ENCODE measurements at places on chromosomes 3 and 15. TPM values are rescaled to one million over a fixed set of nuclear protein-coding genes. Genes with fewer than 3 reads are reported as not detected.

DNA sequence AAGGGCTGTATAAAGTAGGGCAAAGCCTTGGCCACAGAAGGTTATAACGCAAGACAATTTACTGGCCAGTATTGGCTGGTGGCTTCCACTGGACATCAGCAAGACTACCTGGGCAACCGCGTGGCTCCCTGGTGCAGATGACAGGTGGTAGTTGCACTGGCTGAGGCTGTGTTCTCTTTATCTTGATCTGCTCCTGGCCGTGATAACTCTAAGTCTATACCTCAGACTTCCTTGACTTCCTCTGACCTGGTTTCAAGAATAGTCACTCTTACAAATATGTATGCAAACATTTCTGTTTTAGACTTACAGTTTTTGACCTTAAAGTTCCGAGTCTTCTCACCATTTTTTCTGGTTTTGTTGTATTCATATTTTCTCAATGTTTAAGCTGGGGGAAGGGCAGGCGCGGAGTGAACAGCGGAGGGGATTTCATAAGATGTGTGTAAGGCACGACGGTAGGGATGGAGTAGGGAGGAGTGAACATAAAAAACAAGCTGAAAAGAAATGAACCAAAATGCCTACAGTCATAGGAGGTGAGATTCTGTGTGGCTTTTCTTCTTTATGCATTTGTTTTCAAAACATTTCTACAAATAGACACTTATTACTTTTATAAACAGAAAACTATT, 15.2 kb upstream of the TMEM212 start:
- DNase-seq, result no peak

DNA sequence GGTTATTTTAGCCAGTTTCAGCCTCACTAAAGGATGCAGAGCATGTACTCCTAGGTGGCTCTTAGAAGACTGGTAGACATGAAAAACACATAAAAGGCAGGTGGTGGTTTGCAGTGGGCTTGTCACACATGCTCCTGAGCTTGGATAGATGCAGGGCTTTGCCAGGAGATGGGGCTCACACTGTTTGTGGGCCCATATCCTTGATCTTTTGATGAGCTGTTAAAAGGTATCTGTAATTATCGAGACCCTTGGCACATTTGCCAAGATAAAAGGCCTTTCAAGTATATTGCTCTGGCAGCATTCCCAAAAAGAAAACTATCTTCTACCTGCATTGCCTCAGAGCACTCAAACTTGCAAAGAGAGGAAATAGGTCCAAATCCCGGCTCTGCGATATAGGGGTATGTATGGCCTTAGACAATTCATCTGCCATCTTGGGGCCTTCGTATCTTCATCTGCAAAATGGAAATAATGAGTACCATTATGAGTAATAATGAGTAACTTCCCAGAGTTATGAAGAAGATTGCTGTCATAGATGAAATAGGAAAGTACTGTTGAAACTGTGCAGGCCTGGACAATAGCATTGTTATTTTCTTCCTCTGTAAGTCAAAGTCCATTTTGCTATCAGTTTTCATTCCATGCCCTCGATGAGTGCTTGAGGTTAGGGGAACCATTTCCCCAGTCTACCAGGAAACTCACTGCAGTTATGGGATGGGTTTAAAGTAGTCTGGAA, 172.7 kb downstream of the SYNPR start:
- DNase-seq, result no peak

DNA sequence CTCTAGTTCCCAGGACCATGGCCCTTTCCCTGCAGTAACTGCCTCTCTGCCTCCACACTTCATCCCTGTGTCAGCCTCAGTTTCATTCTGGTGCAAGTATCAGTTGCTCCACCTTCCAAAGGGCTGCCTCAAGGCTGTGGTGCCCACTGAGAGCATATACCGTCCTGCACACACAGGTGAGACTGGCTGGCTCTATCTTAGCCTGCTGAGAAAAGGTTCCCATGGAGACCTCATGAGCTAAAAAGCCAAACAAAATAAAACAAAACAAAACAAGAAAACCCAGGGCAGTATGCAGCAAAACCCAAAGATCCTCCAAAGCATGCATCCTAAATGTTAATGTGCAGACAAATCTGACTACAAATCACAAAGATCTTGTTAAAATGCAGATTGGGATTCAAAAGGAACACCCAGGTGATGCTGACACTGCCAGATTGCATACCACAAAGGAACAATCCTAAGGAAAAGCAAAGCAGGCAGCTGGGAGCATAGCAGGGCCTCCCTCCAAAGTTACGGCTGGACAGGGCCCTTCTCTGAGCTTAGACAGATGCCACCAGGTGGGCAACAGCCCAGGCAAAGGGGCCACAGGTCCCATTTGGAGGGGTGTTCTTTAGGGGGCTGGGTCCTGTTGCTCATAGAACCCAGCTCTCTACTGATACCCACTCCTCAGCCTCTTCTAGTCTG, 76.3 kb upstream of the SLCO2A1 start:
- DNase-seq, result no peak

GRCh38 chr15:44836094-44836493, 99.8 kb downstream of the TRIM69 start:
- no peak for DNase-seq

DNA sequence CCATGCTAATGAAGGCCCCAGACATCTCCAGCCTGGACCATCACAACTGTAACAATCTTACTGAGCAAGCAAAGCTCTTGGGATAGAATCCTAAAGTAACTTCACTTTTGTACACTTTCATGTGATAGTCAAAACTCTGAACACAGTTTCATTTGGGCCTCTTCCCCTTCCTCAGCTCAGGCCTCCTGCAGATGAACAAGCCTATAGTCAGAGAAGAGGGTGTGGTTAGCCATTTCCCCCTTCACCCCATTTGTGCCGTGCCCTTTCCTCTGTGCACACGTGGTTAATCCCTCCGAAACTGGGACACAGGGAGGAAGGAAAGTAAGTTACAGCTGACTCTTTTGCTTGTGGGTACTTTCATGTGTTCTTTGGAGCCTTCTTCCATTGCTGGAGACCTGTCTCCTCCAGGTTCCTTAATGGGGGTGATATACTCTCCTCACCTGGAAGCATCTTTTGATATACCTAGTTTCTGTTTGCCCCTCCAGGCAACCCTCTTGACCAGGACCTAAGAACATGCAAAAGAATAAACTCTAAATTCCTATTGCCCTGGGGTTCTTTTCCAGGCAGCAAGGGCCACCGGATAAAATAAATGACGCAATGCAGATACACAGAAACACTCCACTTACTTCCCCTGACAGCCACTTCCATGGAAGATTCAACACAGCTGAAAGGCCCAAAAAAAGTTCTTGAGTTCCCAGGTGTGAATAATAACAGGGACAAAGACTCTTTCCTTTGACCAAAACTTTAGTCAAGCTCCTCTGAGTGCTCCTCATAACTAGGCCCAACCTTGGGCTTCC, 29.6 kb upstream of the CSTA start:
- no peak for DNase-seq

DNA sequence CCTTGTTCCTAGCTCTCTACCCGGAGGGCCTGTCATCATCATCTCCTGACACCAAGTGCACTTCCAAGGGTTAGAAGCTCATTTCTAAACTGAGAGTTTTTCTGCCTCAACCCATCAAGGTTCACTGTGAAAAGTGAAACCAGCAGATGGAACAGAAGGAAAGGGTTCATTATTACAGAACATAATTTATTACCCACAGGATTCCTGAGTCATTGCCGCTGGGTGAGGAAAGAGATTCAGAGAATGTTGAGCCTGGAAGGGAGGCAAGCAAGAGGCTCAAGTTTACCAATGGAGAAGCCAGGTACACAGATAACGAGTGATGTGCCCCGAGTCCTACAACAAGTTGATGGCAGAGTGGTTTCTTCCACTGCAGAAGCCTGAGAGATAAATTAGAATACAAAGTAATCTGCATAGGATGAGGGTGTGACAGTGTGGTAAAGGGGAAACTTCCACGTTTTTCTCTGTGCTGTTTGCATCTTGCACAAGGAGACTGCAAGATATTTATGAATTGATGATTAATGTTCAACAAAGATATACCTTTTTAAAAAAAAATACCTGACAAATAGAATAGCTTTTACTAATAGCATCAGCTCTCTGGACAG, 80.5 kb upstream of the SETMAR start:
- no peak for DNase-seq

GRCh38 chr3:186185194-186185787, 76.4 kb upstream of the ETV5 start:
- DNase-seq, result no peak

- DNase-seq, result no peak
Measured at GRCh38 chr3:156264771-156265170, 144.4 kb downstream of the KCNAB1 start.

DNA sequence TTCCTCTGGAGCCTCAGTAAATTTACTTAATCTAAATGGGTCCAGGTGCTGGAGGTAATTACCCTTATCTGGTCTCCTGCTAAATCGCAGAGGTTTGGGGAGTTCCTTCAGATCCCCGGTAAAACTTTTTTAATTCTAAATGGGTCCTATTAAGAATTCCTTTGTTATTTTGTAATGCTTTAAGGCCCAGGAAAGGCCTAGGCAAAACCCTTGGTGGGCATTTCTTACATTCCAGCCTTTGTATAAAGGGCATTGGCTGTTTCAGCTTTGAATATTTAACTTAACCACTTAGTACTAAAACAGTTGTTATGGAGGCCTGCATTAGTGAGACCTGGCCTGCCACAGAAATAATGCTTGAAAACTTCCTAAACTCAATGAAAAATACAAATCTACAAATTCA, 14.9 kb upstream of the ZNF662 start:
- DNase-seq, result no peak

DNA sequence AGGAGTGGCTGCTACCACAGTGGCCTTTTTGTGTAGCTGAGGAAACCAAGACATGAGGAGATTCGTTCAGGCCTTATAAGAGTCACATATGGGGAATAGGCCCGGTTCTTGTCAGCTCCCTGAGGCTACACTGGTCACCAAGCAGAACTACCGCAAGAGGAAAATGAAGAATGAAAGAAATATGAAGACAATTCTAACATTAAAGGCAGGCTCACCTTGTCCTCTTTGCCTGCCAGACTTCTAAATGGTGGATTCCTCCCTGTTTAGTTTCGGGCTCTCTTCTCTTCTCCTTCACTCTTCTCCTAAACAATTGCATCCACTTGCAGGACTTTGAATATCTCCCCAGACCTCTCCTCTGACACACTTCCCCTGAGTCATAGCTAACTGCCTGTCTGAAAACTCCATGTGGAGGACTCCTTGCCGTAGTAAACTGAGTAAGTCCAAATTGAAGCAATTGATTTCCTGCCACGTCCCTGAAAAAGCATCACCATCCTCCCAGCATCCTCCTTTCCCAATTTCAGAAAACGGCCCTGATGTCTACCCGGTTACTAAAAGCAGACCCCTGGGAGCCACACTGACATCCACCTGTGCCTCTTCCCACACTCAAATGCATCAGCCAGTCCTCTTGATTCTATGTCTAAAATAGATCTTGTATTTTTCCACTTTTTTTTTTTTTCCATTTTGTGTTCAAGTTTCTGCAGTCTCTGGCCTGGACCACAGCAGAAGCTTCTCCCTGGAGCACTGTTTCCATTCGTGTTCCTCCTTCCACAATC, 30.3 kb upstream of the VEPH1 start:
- DNase-seq, result no peak

GRCh38 chr3:190446573-190447279, 3.0 kb downstream of the TMEM207 start:
- no peak for DNase-seq

DNA sequence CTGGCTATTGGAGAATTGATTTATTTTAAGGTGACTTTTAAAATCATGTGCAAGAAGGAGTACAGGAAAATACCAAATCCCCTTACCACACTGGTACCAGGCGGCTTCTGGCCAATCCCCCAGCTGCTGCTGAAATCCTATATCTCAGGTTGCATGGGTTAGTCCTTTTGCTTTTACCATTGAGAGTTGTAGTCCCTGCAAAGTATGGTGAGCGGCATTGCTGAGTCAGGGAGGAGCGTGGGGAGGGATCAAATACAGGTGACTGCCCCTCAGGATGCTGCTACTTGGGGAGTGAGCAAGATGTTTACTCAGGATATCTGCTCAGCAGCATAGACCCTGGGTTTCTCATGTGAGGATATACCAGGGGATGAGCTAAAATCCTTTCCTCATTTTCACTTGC, 131.9 kb upstream of the STAC start:
- no peak for DNase-seq

DNA sequence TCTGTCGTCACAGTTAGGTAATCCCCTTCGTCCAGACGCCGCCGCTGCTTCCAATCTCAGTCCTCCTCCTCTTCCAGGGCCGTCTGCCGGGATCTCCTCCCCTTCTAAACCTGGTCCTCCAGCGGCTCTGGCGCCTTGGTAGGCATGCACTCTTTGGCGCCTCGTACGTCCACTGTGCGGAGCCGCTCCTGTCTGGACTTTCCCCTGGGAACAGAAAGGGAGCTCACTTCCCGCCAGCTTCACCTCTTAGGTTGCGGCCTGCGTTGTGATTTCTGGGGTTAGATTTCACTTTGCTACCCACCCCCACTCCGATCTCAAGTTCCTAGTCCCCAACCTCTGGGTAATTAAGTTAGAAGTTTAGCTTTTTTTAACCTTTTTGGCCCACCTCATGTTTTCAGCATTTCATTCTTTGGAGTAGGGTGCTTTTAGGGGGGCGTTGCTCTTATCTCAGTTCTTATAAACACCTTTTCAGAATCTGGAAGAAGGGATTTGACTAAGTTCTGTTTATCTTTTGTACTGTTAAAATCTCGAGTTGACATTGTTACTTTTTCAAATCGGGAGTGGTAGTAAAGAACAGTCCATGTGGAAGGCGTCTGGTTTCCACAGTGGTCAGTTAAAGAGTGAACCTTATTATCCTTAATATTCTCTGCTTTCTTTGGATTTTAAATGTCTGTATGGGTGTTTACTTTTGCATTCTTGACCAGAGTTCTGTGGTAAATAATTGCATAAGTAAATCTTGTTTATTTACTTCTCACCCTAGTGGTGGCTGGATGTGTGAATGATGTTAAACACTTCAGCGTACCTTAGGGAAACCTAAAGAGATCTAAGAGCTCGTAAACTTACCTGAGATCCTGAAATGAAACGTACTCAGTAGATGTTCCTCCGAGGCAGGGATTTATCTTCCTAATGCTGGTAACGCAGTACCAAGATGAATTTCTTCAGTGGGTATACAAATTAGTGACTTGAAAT, 611 bp downstream of the CTDSPL2 start:
- DNase-seq, result peak; percentile 36

- no peak for DNase-seq
Measured at GRCh38 chr3:26229801-26230200, 392.8 kb upstream of the LRRC3B start.

DNA sequence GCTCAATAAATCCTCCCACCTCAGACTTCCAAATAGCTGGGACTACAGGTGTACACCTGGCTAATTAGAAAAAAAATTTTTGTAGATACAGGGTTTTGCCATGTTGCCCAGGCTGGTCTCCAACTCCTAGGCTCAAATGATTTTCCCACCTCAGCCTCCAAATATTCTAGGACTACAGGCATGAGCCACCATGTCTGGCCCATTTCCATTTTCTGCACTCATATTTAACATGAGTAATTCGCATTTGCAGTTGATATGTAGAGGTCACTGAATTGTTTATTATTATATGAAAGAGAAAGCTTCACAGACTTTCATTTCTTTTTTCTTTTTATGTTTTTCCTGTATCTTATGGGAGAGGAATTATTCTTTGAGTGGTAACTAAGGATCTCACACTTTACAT, 492.7 kb downstream of the CNTN3 start:
- no peak for DNase-seq

The PLSCR4 gene
- polyA plus RNA-seq, result 10.8 TPM

The MESD gene
- 15.3 TPM for polyA plus RNA-seq

The GOLGA6L9 gene
- polyA plus RNA-seq, result 1.5 TPM

The UCN2 gene
- 0.16 TPM for polyA plus RNA-seq

The GOLGA6L10 gene
- 0.63 TPM for polyA plus RNA-seq

The RARRES1 gene
- polyA plus RNA-seq, result 53.4 TPM
